ENCODE measurements at places on chromosomes 5 and 9.
A peak's percentile ranks its signal among the peaks of the same experiment; 100 is the strongest.

GRCh38 chr9:34928921-34929320 is 29.2 kb upstream of the PHF24 start:
- no peak for DNase-seq

DNA sequence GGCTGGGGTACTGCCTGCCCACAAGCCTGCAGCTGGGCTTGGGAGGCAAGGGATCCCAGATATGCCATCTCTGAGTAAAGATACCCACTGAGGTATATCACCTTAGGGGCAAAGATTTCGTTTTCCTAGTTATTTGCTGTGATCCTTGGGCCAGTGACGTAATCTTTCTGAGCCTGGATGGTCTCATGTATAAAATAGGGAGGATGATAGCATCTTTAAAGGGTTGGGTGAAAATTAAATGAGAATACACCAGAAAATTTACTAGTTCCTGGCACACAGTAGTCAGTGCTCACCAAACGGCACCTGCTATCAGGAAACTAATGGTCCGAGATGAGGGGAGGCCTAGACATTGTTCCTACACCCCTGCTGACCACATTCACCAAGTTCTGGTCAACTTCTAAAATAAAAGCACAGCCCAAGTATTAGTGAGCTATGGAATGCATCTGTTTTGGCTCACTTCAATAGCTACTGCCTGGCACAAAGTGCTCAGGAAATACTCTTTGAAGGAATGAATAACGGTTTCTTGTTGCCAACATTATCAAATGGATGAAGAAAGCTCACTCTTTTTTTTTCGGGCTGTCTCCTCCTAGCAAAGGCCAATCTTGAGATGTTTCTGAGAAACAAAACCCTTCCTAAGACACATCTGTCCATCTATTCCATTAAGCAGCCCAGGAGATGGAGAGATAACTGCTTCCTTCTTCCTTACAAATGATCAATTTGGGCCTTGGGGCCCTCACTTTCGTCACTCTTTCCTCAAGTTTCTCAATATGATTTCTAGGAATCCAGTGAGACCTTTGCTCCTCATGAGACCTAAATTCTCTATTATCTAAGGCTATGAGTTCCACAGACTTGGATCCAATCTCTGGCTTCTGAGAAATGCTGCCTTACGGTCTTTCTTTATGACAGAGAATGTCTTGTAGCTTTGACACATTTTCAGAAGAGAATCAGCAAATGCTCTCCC is 98.2 kb downstream of the DPYSL3 start:
- no peak for DNase-seq

- DNase-seq: no peak
Measured at GRCh38 chr5:72305194-72306142, 14.6 kb downstream of the MRPS27 start.

GRCh38 chr5:72474516-72474915 is 32.7 kb downstream of the ZNF366 start:
- no peak for DNase-seq

- no peak for DNase-seq
Measured at GRCh38 chr5:132767150-132767549, 9.9 kb downstream of the SEPTIN8 start.

DNA sequence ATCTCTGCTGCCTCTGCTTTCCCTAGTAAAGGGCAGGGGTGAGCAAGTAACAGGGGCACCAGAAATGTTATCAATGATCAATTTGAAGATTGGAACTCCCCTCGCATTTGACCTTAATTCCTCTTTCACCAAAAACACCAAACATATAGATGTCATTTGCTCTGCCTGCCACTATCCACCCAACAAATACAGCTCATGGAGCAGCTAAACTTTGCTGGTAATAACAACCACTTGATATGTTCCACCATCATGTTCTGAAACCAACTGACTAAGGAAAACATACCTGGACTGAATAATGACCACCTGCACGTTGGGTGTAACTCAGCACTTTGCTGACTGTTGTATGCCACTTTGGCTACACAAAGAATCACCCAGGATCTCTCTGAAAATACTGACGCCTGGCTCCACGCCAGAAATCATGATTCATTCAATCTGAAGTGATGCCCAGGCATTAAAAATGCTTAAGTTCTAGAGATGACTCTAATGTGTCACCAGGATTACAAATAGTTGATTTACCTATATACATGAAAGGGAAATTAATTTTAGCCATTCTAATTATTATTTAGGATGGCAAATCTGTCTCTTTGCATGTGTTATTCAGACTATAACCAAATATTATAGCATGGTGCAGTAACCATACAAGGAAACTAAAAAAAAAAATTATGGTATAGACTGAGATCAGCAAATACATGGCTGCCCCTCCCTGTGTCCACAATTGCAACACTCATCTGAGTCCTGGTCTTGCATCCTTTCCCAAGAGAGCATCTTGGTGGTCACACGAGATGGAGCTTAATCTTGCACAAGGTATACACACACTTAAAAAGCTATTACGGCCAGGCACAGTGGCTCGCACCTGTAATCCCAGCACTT is 43.1 kb upstream of the TTC39B start:
- DNase-seq: no peak

- DNase-seq: peak; percentile 32
Measured at GRCh38 chr9:89278997-89279739, 31.8 kb upstream of the CKS2 start.

- peak; percentile 32 for DNase-seq
Measured at GRCh38 chr5:160269017-160269416, 39.7 kb downstream of the FABP6 start.

DNA sequence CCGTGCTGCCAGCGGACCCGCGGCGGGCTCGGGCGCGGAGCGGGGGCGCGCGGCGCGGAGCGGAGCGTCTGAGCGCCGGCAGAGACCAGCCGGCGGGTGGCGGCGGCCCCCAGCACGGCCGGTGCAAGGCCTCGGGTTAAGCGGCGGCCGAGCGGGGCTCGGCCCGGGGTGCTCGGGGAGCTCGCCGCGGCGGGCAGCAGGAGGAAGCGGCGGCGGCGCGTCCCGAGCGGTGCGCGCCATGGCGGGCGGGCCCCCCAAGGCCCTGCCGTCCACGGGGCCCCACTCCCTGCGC is 150 bp downstream of the SNX30 start:
- DNase-seq: no peak

DNA sequence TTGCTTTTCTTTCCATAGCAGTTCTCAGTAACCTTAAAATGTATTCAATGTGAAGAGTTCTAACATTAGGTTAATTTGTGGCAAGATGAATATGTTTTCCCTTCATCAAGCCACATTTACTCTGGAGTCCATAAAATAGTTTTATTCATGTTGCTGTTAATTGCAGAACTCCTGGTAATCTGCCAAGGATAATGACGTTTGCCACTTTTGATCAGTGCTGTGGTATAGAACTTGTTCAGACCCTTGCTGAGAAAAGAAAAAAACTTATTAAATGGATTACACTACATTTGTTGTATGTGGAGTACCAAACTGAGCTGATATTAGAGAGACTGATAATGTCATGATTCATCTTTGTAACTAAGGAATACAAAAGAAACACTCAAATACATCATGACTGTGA is 212.4 kb upstream of the DMAC1 start:
- DNase-seq: no peak

GRCh38 chr9:119092125-119092524 is 277.1 kb downstream of the BRINP1 start:
- DNase-seq: no peak

GRCh38 chr9:77021291-77021894 is 1.9 kb downstream of the FOXB2 start:
- DNase-seq: no peak

GRCh38 chr9:33231623-33231942 is 8.4 kb upstream of the SPINK4 start:
- DNase-seq: no peak

GRCh38 chr9:116646661-116647514 is 40.2 kb upstream of the TRIM32 start:
- DNase-seq: peak; percentile 40

GRCh38 chr5:67181648-67182221 is 14.9 kb downstream of the CD180 start:
- DNase-seq: no peak

DNA sequence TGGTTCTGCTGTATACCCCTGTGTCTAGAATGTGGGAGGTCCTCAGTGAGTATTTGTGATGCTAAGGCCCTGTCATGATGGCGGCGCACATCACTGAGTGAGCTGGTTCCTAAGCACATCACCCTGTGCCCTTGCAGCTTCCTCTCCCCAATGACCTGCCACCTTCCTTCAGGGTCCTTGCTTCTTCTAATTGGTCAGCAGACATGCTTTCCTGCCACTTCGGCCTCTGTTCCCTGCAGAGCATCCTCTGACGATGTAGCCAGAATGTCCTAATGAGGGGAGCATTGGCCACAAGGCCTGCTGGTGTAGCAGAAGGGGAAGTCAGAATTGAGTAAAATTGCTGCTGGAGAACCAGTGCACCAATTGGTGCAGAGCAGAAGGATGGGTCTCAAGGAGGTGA is 31.1 kb upstream of the ANGPTL2 start:
- DNase-seq: no peak

DNA sequence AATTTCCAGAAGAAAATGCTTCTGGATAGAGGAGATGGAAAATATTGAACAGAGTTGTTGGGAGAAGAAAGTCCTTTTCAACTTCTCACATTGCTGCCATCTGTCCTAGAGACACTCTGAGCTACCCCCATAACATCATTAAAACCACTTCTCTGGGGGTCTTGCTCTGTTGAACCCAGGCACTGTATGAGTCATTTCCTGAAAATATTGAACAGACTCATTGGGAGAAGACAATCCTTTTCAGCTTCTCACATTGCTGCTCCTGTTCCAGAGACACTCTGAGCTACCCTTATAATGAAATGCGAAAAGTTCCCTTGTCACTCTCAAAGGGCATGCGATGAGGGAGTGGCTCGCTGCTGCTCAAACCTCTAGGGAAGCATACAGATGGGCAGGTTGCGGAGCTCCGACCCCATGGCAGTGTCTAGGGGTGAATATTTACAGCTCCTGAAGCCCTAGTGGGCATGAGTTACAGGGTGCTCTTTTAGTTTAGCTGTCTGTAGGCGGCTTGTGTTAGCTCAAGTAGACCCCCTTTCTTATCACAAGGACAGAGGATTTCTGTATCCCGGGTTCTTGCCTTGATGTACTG is 90.7 kb downstream of the CDKN2A start:
- DNase-seq: no peak

DNA sequence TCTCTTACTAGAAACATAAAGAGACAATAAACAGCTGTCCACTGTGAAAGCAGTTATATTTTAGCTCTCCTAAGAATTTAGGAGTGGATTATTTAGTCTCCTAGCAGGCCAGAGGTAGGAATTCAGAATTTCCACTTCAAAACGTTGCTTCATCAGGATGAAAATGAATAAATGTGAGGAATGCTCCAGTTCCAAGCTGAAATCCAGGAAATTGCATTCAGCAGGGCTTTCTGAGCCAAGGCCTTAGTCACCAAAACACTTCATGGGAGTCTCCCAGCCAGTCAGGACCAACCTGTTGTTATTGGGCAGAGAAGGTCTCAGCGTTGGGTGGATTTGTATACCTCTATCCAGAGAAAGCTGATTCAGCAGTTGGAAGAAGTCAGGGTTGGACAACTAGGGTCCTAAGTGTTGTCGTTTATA is 1040.3 kb downstream of the TLE1 start:
- peak; percentile 35 for DNase-seq

DNA sequence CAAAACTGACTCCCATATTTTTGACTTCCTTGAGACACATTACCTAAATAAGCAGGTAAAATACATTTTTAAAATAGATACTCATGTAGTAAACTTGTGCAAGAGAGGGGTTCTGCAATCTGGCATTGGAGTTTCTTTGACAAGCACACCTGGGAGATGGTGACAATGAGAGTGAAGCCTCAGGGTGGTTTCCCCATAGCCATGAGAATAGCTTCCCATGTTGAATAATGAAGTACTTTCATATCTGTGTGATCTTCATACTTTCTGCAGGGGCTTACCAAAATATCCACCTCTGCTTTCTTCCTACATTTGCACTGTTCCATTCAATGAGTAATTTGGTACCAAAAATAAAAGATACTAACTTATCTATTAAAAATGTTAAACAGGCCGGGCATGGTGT is 44.7 kb upstream of the VCAN start:
- DNase-seq: no peak

- no peak for DNase-seq
Measured at GRCh38 chr5:123097871-123098735, 9.1 kb downstream of the PRDM6 start.

GRCh38 chr5:10552183-10553143 is 11.4 kb upstream of the ANKRD33B start:
- DNase-seq: no peak

DNA sequence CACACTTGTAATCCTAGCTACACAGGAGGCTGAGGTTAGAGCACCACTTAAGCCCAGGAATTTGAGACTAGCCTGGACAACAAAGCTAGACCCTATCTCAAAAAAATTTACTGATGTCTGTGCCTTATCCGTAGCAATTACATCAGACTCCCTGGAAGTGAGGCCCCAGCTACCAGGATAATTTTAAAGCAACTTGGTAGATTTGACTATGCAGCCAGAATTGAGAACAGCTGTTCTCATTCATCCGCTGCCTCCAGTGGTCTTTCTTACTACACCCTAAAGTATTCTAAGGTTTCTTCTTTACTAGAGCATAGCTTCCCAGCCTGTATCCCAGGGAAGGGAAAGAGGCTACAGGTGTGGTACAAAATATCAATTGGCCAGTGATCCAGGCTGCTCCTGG is 20.4 kb upstream of the C9orf152 start:
- DNase-seq: no peak

DNA sequence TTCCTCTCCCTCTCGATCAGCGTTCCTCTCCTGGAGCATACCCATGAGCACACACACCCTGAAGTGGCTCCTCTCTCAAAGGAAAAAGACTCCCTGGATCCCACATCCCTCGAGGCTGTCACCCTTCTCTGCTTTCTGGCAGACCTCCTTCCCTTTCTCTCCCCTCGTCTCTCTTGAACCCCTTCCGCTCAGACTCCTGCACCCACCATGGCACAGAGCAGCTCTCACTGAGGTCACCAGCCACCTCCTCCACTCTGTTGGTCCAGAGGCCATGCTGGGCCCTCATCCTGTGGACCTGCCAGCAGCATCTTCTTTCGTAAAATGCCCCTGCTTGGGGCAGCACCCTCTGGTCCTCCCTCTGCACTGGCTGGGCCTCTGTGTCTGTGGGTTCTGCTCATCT is 5.7 kb downstream of the B4GALT7 start:
- no peak for DNase-seq

DNA sequence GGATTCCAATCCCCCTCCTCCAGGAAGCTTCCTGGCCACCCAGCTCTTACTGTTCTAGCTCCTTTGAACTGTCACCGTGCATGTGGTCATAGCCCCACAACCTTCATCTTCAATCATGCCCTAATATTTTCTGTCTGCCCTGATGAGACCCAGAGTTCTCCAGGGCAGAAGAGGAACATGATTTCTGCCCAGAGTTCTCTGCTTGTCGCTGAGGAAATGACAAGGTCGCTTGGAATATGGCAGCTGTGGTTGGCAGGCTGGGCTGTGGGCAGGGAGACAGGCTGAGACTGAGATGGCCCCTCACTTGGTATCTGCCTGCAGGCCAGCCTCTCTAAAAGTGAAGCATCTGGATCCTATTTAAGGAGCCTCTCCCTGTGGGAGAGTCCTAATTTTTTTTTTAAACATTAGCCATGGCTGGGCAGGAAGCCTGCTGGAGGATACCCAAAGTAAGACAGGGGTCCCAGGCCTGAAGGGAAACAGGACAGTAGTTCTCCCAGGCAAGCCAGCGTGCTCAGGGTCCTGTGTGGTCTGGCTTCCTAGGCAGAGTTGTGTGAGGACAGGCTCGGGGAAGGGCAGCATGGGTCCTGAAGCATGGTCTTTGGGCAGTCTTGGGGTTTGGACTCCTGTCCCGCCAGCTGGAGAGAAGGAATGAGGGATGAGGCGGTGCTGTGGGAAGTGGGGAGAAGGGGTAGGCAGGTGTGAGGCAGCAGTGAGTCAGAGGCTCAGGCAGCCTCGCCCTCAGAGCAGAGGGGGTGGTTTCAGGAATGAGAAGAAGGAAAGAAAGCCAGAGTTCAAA is 242.1 kb downstream of the FSTL4 start:
- no peak for DNase-seq
